ENCODE measurements at places on chromosomes 13 and 19. TPM values are rescaled to one million over a fixed set of nuclear protein-coding genes. Genes with fewer than 3 reads are reported as not detected.

- DNase-seq: no peak
- H3K27me3 ChIP-seq: peaks cover 4% of the 10 kb centered on the region
- no peak overlapping the region for H3K27ac ChIP-seq
- H3K4me3 ChIP-seq: no peak overlapping the region
- no peaks in the 10 kb centered on the region for H3K4me1 ChIP-seq
- H3K36me3 ChIP-seq: peaks cover 26% of the 10 kb centered on the region
These were observed 14.9 kb upstream of the SCN1B start for GRCh38 chr19:35015270-35015953.

- H3K36me3 ChIP-seq: no peaks in the 10 kb centered on the region
- no peak overlapping the region for H3K4me3 ChIP-seq
- DNase-seq: no peak
These were observed 10.8 kb downstream of the XPO4 start for GRCh38 chr13:20891768-20892167.

The LSR gene
- 2.3 TPM for total RNA-seq

GRCh38 chr13:106497079-106497478 lies 38.4 kb downstream of the EFNB2 start:
- peaks cover 29% of the 10 kb centered on the region for H3K36me3 ChIP-seq
- H3K4me3 ChIP-seq: no peak overlapping the region
- no peak for DNase-seq

The RFPL4AL1 gene
- total RNA-seq: 0.23 TPM

The FFAR1 gene
- total RNA-seq: not detected

The HIPK4 gene
- total RNA-seq: not detected

- H3K36me3 ChIP-seq: peaks cover 15% of the 10 kb centered on the region
- H3K4me1 ChIP-seq: peaks cover 2% of the 10 kb centered on the region
- H3K4me3 ChIP-seq: no peak overlapping the region
- H3K27me3 ChIP-seq: peaks cover 7% of the 10 kb centered on the region
- no peak overlapping the region for H3K27ac ChIP-seq
These were observed 5.9 kb upstream of the TMEM255B start for GRCh38 chr13:113753171-113753570.

- no peak overlapping the region for H3K27ac ChIP-seq
- H3K36me3 ChIP-seq: peaks cover 5% of the 10 kb centered on the region
- no peak for DNase-seq
- H3K4me3 ChIP-seq: no peak overlapping the region
- H3K4me1 ChIP-seq: peaks cover 14% of the 10 kb centered on the region
These were observed 139.7 kb downstream of the SLITRK6 start for GRCh38 chr13:85659493-85659892.
